ENCODE measurements at places on chromosomes 7 and 10.

DNA sequence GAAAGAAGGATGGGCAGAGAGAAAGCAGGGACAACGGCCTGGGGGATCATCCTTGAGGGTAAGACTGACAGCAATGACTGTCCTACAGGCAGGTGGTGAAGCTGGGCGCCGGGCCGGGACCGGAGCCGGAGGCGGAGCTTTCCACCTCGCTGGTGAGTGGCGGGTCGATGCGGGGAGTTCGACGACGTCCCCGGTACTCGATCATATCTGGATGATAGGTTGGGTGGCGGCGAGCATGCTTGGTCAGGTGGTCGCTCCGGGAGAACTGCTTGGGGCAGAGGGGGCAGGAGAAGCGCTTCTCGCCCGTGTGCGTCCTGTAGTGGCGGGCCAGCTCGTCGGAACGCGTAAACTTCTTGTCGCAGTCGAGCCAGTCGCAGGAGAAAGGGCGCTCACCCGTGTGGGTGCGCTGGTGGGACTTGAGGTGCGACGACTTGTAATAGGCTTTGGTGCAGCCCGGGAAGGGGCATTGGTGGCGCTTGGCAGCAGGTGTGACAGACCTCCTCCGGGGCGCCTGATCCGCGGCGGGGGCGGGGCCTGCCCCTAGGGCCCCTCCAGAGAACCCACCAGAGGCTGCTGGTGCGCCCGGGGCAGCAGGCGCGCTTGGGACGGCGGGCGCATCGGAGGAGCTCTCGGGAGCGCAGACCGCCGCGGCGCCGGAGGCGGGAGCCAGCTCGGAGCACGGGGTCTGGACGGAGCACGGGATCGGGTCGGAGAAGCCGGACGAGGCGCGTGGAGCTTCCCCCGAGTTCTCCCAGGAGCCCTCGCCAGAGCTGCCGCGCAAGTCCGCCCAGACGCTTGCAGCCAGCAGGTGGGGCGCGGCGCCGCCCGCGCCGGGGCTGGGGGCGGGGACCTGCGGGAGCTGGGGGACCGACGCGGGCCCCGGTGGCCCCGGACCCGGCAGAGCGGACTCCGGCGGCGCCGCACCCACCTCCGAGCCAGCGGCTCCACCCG, 752 bp downstream of the KLF14 start:
- DNase-seq, result peak; percentile 15

DNA sequence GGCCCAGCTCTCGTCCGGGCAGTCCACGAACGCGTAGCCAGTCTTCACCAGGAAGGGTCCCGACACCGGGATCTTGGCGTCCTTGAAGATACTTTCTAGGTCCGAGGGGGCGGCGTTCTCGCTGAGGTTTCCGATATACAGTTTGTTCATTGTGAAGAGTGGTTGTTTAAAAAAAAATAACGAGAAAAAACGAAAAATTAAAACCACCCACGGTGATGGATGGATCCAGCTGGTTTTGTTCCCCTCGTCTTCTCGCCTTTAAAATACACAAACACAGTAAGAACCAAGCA, 385 bp downstream of the IGF2BP3 start:
- DNase-seq, result no peak

DNA sequence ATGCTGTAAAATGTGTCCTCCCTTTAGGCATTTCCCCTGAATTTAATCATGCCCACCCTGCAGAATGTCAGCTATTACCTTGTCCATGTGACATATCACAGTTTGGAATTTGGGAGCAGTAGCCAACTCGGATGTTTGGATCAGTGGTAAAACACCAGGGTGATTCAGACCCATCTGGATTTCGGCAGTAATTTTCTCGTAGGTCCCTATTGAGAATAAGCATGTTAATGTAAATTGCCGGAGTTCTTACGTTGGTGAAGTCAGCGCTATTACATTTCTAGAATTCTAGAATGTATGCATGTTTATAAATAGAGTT, 44.1 kb downstream of the HGF start:
- no peak for DNase-seq

GRCh38 chr7:13801669-13802068, 187.8 kb downstream of the ETV1 start:
- DNase-seq, result no peak

DNA sequence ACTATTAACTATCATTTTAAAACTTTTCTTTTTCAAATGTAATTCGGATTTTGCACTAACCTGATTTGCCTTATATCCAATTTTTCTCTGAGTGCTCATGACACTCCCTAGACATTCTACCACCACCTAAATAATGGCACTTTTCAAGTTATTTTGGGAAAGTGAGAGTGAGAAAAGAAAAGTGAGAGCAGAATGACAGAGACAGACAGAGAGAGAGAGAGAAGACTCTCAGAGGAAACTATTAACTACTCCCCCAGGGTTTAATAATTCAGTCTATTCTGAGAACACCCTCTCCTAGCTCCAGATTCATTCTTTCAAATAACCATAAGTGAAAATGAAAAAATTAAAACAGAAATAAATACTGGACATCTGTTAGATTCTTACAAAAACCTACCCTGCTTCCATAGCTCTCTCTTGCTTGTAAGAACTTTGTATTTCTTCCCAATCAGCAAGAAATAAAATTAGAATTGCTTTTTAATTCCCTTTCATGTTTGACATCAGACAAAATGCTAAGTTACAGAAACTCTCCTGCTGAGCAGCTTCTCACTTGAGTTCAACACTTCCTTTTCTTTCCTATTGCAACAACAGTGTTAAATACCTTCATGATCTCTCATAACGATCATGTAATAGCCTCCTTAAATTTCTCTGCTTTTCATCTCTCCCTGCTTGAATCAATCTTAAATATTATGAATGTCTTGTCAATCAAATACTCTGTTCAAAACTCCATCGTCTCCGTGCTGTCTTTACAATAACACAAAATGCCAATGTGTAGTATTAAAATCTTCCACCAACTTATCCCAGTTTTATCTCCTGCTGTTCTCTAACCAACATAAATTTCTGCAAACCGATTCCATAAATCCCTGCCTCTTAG, 191.7 kb downstream of the SEMA3E start:
- no peak for DNase-seq

GRCh38 chr10:99340650-99341049, 11.5 kb downstream of the CNNM1 start:
- DNase-seq, result no peak

DNA sequence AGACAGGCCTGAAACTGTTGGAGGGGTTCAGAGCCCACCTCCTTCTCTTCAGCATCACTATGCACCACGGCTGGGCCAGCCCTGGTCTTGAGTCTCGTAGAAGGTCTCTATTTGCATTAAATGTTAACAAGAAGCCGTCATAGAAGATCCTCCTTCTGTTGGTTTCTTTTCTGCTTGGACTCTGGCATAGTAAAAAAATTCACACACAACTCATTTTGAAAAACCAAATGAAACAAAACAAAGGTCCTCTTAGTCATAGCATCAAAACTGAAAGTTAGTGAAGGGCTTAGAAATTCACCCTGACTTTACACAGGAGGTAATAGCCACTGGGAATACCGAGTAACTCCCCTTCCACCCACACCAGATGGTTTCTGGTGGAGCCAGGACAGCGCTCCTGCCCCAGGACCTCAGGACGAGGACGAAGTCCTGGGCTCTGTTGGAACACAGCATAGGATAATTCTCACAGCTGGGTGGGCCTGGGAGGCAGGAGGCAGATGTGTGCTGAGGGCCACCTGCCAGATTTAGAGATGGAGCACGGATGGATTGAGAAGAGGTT, 248.4 kb upstream of the KLF6 start:
- DNase-seq, result no peak

GRCh38 chr7:144255471-144255897, 9.1 kb downstream of the OR2A7 start:
- DNase-seq, result no peak

GRCh38 chr10:6786579-6787031, 206.5 kb upstream of the PRKCQ start:
- no peak for DNase-seq

- no peak for DNase-seq
Observed at GRCh38 chr7:2978408-2978807, 65.3 kb downstream of the CARD11 start.

GRCh38 chr10:103923502-103923901, 5.5 kb upstream of the STN1 start:
- DNase-seq, result no peak

DNA sequence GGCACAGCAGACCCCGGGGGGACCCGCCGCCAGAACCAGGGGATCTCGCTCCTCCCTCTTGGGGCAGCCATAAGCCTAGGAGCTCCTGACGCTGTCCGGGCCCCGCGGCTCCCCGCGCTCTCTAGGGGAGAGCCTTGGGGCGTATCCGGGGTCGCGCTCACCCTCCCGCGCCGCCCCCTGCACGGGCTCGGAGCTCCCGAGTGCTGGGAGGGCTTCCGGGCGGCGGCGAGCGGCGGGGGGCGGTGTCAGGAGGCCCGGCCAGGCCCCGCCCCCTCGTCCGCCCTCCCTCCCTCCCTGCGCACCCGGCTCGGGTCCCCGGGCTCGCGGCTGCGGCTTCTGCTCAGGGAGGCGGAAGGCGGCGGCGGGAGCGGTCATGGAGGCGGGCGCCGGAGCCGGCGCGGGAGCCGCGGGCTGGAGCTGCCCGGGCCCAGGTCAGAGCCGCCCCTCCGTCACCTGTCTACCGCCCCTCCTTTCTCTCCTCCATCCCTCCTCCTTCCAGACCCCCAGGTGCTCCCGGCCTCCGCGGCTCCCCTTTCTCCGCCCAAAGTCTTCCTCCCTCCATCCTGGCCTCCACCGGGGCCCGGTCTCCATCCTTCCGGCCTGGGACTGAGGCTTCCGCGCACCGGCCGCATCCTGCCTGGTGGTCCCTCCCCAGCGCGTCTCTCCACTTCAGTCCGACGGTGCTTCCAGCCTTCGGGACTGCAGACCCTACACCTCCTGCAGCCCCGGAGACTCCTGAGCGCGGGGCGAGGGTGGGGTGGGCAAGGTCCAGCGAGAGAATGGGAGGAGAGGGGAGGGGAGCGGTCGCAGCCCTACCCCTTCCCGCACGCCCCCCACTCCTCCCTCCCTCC, at the start of gene CCDC136:
TSS of gene CCDC136 (plus strand) at position 848 of the 851 bp plus-strand sequence. CDS start 444 bp downstream, outside the sequence.
- DNase-seq, result peak; percentile 32

GRCh38 chr7:50667338-50667737, 102.1 kb upstream of the DDC start:
- DNase-seq, result no peak

- DNase-seq, result no peak
Observed at GRCh38 chr7:68125168-68125567, 1128.5 kb downstream of the TYW1 start.

GRCh38 chr10:8767591-8767990, 713.1 kb downstream of the GATA3 start:
- DNase-seq, result no peak

- DNase-seq, result no peak
Observed at GRCh38 chr7:37018954-37019353, 294.7 kb upstream of the AOAH start.

- no peak for DNase-seq
Observed at GRCh38 chr10:17682236-17682946, 38.4 kb downstream of the STAM start.

DNA sequence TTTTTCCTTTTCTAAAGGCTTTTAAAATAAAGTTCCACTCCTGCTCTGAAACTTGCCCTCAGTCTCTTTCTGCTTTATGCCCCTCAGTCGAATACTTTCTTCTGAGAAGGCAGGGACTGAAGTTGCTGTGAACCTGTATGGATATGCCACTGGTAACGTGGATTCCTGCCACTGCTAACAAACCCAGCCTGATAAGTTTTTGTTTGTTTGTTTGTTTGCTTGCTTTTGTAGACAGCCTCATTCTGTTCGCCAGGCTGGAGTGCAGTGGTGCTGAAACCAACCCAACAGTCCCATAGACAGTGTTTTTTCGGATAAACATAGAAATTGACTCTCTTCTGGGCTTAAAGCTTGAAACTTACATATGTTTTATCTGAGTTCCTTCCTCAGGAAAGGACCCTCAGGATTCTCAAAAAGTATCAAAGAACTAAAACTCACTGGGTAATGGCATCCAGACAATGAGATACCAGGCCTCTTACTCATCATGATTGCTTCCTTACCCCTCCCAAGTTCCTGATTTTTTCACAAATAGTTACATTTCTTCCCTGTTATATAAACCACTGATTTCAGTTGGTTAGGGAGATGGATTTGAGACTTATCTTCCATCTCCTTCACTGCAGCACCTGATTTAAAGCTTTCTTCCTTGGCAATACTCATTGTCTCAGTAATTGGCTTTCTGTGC, 273.6 kb downstream of the SDHAF3 start:
- DNase-seq, result no peak

- peak; percentile 79 for DNase-seq
Observed at GRCh38 chr10:45001381-45002148, 842 bp downstream of the ZNF22 start.

GRCh38 chr10:69319841-69320316, 41.6 kb downstream of the HK1 start:
- no peak for DNase-seq

DNA sequence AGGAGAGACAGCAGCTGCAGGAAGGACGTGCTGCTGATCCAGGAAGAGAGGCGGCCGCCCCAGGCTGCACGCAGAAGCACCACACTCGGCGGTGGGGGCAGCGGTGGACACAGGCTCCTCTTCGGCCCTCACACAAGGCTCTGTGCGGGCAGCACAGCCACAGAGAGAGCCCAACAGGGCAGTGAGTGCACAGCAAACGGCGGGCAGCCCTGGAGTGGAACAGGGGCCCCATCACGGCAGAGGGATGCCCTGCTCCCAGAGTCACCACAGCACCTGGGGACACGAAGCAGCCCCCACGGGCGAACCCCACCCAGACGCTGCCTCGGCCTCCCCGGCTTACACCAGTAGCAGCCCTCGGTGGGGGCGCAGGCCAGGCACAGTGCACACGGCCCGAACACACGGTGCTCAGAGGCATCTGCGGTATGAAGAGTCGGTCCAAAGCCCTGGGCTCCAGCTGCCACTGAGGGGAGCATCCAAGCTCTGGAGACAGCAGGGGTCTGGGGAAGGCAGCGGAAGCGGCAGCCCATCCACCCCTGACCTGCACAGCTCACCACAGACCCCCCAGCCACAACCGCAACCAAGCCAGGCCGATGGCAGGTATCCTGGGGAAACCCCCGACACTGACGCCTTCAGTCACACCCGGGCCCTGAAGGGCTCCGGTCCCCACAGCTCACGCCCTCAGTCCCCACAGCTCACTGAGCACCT, 16.8 kb downstream of the NUDT1 start:
- no peak for DNase-seq

DNA sequence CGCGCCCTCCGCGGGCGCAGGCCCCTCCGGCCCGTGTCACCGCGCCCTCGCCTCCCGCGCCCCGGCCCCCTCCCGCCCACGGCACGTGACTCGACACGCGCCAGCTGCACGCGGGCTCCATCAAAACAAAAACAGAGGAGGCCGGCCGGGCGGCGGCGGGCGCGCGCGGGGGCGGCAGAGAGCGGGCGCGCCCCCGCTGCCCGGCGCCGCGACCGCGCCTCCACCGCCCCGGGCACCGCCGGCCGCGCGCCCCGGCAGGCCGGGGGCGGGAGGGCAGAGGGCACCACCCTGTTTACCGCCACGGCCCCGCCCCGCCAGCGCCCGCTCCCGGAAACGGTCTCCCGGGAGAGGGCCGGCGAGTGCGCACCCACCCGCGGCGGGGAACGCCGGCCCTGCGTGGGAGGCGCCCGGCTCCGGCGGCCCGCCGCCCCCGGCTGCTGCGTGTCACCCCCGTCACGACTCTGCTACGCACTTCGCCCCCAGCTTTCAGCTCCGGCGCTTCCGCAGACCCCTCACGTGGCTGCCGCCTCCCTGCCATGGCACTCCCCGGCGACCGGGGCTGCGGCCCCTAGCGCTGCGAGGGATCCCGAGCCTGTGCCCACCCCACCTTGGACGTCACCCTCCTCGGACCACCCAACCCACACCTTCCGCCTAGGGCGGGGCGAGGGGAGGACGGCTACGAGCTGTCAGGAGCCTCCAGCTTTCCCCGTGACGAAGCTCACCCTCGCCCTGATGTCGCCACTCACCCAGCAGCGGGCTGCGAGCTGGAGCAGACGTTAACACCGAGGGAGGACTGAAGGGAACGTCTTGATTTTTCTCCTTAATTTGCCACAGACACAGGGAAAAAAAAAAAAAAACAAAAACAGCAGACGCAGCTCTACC, 221.6 kb upstream of the MKLN1 start:
- DNase-seq, result peak; percentile 71

Data from HT-29 (cell line).